ENCODE measurements at places on chromosomes 1 and 21.

DNA sequence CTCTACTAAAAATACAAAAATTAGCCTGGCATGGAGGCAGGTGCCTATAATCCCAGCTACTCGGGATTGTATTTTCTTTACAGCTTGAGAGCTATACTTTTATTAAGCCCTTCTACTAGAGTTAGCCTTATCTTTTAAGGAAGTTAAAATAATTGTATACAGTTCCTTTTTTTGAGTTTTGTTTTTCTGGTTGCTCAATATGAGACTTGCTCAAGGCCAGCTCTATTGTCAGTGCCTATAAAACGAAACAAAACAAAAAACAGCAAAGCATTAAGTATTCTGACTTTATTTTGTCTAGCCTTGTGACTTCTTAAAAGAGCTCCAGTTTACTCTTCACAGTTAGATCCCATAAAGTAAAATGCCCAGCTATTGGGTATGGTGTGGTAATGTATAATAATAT lies 17.2 kb downstream of the PKN2 start:
- no peak for DNase-seq

DNA sequence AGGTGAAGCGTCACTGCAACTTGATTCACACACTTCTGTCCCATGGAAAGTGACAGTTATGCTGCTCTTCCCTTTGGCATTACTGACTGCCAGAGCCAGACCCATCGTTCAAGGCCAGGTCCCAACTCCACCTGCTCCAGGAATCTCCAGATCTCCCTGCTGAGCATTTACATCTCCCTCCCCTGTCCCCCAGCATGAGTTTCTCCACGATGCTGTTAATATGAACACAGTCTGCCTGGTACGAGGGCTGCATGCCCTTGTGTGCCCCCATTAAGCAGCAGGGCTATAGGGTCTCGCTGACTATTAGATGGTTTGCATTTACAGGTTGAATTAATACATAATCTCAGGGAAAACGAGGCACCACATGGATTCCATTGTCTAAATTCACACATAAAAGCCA lies 4.3 kb downstream of the F3 start:
- DNase-seq = no peak

DNA sequence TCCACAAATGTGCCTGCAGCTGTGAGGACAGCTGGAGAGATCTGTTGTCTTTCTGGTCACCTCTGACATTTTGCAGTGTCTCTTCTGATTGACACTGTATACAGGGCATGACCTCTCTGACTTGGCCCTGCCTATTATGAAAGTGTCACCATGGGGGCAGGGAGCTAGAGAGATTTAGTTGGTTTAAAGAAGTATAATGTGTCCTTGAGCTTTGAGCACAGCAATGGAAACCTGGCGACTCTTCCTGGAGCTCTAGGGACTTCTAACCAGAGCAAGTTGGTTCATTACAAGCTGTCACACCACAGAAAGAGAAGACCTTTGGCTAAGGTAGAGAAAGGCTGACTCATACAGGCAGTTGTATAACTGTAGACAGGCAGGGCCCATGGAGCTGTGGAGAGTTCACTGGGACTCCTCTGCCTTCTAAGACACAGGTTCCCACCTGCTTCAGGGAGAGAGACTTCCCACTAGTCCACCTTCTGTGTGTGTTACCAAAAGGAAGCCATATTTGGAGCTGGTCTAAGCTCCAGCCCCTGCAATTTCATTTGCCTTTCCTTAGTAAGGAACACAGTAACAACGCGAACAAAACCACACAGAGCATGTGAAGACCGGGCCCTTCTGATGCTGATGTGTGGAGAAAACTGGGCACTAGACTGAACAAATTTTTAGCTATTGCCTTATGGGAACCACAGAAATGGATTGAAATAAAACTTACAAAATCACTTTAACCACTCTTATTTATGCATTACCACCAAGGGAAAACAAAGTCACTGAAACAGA lies 90.5 kb upstream of the ADAR start:
- DNase-seq = no peak

- DNase-seq = no peak
Observed at GRCh38 chr21:18138507-18138906, 106.1 kb upstream of the CHODL start.

GRCh38 chr1:16138772-16139221 lies 17.1 kb downstream of the EPHA2 start:
- no peak for DNase-seq

DNA sequence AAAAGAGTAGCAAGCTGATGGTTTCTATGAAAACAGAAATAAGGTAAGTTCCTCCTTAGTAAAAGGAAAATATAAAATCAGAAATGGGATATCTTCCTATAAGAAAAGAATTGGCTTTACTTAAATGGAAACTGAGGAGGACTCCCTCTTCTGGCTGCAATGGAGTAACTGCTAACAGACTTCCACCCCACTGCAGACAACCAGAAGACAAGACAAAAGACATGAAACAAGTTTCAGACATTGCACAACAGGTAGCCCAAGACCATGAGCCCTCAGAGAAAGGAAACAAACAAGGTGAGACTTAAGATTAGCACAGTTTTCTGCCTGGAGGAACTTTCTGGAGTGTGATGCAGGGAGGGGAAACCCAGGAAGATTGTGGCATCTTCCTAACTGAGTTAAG lies 17.0 kb upstream of the OLFML2B start:
- no peak for DNase-seq

GRCh38 chr1:213905344-213905743 lies 82.4 kb upstream of the PROX1 start:
- no peak for DNase-seq

DNA sequence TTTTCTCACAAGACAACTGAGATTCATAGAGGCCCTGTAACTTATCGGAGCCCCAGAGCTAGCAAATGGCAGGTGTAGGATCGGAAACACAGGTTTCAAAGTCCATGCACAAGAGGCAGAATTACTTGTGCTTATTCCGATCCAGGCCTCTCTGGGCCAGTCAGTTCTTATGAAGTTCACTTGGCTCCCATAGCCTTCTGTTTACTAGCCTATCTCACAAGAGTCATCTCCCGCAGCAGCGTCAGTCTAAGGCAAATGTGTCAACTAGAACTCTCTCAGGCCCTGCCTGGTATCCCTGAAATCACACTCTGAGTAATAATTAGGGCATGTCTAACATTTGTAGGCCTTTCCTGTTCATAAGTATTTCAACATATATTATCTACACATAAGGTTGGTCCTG lies 43.3 kb downstream of the PHC2 start:
- DNase-seq = no peak

DNA sequence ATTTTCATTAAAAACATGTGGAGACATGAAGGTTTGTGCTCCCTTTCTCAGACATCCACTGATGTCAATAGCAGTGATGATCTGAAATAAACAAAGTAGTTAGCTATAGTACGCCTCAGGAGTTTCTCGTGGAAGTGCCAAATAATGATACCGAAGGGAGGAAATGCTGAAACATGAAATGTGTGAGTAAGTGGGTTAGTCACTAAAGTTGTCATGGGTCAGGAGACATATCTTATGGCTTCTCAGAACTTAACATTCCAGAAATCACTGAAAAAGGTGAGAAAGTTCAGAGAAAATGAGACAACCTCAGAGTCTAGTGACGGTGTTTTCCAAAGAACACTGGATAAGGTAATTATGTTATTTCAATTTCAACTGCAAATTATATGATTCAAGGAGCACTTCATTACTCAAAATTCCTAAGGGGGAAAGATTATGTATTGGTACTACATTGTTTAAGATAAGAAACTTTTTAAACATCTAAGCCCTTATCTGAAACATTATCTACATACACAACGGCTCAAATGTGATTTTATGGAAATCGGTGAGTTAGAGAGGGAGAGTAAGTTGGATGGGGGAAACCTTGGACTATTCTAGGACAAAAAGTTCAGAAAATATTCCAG lies 20.6 kb downstream of the NIBAN1 start:
- no peak for DNase-seq

- DNase-seq = no peak
Observed at GRCh38 chr1:22388671-22389450, 62.8 kb upstream of the ZBTB40 start.

DNA sequence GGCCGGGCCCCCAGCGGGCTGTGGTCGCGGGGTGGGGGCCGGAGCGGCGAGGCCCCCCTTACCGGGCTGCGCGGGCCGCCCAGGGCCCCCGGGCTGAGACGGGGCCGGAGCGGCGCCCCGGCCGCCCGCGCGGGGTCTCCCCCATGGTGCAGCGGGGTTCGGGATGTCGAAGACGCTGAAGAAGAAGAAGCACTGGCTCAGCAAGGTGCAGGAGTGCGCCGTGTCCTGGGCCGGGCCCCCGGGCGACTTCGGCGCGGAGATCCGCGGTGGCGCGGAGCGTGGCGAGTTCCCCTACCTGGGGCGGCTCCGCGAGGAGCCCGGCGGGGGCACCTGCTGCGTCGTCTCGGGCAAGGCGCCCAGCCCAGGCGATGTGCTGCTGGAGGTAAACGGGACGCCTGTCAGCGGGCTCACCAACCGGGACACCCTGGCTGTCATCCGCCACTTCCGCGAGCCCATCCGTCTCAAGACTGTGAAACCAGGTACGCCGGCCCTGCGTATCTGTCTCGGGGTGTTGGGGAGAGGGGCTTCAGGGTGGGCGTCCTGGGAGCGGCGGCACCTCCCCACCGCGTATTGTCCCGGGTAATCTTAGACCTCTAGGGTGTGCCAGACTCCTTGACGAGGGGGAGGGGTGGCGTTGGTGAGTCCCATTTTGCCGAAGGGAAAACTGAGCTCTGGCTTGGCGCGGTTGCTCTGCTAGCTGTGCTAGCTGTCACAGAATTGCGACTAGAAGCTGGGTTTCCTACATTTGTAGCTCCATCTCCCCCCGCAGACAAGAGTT lies 745 bp downstream of the MAGI3 start:
- DNase-seq = peak; percentile 17

DNA sequence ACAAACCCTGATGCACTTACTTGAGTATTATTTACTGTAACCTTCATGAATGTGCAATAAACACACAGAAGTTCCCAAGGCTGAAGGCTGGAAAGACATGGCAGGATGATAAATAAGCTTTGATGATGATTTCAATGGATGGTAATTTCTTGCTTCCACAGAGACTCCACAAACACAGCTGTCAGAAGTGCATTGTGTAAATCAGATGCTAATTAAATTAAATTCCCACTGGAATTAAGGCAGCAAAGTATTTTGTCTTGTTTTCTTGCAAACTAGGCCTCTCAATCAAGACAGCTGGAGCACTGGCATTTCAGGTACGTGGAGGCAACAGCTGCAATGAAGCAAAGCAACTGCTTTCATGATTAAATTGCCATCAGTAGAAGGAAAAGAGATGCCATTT lies 24.1 kb downstream of the FAM177B start:
- no peak for DNase-seq
